A549 treated with GW870086 at 1 μM for 4 hours (cell line): ENCODE measurements at places on chromosomes 11 and 22. TPM values are rescaled to one million over a fixed set of nuclear protein-coding genes. Genes with fewer than 3 reads are reported as not detected.

NUCB2 gene
- total RNA-seq, result 27.7 to 34.5 TPM (median 34.3 TPM) in 5 replicates

MPEG1 gene
- total RNA-seq, result not detected in 5 replicates

TREH gene
- not detected in 5 replicates for total RNA-seq

DCPS gene
- 15.4 to 19.6 TPM (median 17.4 TPM) in 5 replicates for total RNA-seq

MMP27 gene
- not detected in 5 replicates for total RNA-seq

OR5B2 gene
- total RNA-seq, result not detected in 5 replicates

KIAA1671 gene
- 10.0 to 15.0 TPM (median 13.2 TPM) in 5 replicates for total RNA-seq

ISX gene
- total RNA-seq, result not detected in 5 replicates

CHEK1 gene
- 28.6 to 33.7 TPM (median 32.0 TPM) in 5 replicates for total RNA-seq

CREB3L1 gene
- total RNA-seq, result 4.7 to 6.0 TPM (median 5.5 TPM) in 5 replicates

WNT11 gene
- 1.2 to 2.0 TPM (median 1.4 TPM) in 5 replicates for total RNA-seq

OR51I1 gene
- total RNA-seq, result not detected in 5 replicates

GRK3 gene
- total RNA-seq, result 3.0 to 4.4 TPM (median 3.7 TPM) in 5 replicates

ACR gene
- total RNA-seq, result 0.11 to 0.14 TPM in 2 of 5 replicates, not detected in the others

SOX10 gene
- not detected in 5 replicates for total RNA-seq

BTBD18 gene
- not detected in 5 replicates for total RNA-seq

OR51E2 gene
- not detected in 5 replicates for total RNA-seq

ADAMTS8 gene
- total RNA-seq, result 0.26 to 0.52 TPM (median 0.47 TPM) in 5 replicates

EHBP1L1 gene
- 28.2 to 38.2 TPM (median 34.7 TPM) in 5 replicates for total RNA-seq

RBM7 gene
- 19.0 to 30.0 TPM (median 26.7 TPM) in 5 replicates for total RNA-seq

C11orf97 gene
- total RNA-seq, result not detected in 5 replicates

MAJIN gene
- not detected in 5 replicates for total RNA-seq

TMPRSS6 gene
- 0.03 TPM in 2 of 5 replicates, not detected in the others for total RNA-seq

TIMM10B gene
- 32.6 to 37.6 TPM (median 35.3 TPM) in 5 replicates for total RNA-seq

BIRC3 gene
- 34.3 to 43.9 TPM (median 42.0 TPM) in 5 replicates for total RNA-seq

DDIAS gene
- 13.3 to 17.4 TPM (median 16.5 TPM) in 5 replicates for total RNA-seq

LIPT2 gene
- total RNA-seq, result 1.3 to 3.2 TPM (median 2.8 TPM) in 5 replicates
